ENCODE measurements at places on chromosomes 1 and 21.

- no peak for DNase-seq
Observed at GRCh38 chr1:87135329-87135712, 193.4 kb upstream of the LMO4 start.

GRCh38 chr21:44730028-44730395 lies 18.6 kb upstream of the TSPEAR start:
- no peak for DNase-seq

DNA sequence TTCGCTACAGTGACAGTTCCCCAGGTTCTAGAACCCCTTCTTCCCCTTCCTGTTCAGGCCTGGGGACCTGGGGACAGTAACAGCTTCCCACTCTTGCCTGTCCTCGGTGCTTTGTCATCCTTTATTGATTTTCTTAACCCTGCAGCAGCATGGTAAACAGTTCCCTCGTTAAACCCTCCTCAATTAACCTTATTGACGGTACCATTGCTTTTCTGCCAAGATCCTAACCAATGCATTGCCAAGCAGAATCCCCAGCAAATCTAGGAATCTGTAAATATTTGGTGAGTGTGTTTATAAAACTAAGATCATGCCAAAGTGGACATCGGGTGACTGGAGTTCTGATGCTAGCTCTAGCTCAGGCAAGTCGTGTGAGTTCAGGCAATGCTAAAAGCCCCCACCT lies 99.6 kb upstream of the KAZN start:
- no peak for DNase-seq

DNA sequence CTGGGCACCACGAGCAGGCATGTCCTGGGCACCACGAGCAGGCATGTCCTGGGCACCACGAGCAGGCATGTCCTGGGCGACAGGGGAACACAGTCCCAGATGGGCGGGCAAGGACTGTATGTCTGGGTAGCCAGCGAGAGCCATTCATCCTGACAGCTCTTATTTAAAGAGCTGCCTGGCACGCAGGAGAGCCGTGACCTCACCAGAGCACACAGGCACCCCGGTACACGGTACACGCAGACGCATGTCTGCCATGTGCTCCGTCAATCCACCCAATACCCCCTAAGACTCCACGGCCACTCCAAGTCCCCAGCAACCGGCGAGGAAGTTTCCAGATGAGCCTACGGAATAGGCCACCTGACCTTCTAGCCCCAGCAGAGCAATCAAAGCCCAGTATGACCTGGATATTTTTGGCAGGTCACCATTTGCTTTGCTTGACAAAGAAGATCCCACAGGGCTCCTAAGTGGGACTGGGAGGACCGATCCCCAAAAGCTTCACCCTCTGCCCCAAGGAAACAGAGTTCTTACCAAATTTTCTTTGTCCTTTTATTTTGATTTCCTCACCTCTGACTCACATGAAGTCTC lies 51.7 kb downstream of the CASZ1 start:
- no peak for DNase-seq

DNA sequence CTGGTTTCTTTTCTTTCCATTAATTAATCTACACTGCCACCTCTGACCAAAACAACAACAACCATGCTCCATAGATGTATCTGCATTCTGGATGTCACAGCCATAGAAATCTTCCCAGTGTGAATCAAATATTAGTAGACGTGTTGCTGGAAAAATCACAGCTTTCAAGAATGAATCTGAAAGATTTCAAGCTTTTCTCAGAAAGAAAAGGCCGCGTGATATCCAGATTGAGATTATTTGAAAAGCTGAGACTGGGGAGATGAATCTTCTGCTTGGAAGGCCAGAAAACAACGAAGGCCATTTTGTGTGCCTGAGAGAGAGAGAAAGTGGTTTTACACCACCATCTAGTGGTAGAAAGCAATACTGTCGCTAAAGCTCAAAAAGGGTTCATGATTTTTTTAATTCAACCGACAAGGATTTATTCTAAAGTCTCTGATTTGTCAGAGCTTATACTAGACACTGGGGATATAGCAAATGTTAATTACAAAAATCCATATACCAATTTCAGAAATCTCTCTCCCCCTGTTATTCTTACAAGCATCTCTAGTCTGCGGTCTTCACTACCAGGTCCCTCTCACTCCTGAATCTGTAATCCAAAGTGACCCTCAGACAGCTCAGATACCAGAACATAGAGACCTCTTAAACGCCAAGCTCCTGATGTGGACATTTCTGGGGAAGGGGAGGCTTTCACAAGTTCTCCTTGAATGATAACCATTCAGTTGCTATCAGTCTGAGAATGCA lies 87.5 kb upstream of the SGIP1 start:
- no peak for DNase-seq

- no peak for DNase-seq
Observed at GRCh38 chr1:201460814-201461644, 8.0 kb downstream of the PHLDA3 start.

DNA sequence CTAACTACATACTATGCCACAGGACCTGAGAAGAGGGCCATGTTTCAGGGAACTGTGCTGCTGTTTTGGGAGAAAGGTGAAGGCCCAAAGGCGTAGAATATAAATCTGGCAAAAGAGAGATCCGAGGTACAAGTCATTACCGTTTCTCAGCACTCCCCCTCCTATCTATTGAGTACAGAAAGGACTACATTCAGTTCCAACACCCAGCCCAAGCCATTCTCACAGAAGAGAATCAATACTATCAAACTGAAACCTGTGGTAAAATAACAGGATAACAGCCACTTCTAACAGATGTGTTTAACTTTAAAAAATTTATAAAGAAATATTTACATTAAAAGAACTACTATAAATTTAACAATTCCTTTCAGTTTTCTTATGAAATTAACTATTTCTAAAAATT lies 7.8 kb downstream of the AHCTF1 start:
- no peak for DNase-seq

DNA sequence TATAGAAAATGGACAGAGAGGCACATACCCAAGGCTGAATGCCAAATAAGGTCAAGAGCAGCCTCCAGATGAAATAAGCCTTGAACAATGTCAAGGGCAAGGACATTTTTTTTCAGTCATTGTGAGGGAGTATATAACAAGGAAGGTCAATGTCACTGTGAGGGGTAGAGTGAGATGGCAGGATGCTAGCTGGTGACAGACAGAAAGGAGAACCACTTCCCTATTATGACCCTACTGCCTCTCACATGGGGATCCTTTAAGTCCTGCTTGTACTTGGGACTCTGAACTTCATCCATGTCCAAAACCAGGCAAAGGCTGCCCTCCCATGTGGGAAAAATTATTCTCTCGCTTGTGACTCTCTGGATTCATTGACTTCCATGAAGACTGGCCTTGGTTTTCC lies 119.5 kb upstream of the COA6 start:
- DNase-seq, result no peak

DNA sequence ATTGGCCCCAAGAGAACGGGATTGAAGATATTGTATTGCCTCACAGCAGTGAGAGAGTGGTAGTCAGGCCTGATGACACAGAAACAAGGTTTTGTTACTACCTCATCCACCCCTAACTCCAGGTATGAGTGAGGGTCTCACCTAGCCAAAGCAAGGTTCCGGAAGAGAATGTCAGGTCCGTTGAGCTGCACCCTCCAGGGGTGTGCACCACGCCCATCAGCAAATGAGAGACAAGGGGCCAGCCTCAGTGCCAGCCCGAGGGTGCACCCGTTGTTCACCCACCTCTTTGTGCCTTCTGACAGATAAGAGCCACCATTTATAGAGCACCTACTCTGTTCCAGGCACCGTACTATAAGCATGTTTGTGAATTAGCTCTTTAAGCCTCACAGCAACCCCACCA lies 121.9 kb upstream of the IPO9 start:
- DNase-seq, result no peak

GRCh38 chr1:63721531-63722189 lies 52.2 kb upstream of the ROR1 start:
- no peak for DNase-seq

DNA sequence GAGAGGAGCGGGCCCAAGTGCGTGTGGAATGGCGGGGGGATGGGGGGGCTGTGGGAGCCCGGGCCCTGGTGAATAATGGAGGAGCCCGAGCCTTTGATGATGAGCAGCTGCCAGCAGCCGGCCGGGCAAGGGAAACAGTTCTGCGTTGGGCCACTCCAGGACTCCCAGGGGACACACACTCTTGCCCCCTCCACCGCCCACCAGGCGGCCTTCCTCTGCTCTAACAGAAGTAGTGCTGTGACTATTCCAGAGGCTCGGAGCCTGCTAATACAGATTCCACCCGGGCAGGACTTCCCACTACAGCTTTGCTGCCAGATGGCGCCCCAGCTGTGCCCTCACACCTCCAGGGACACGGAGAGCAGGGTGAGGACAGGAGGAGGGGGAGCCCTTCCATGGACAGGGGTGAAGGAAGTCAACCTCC lies 48.2 kb upstream of the LRP8 start:
- no peak for DNase-seq

- no peak for DNase-seq
Observed at GRCh38 chr1:104825401-104825800, 1075.7 kb downstream of the AMY1C start.

- no peak for DNase-seq
Observed at GRCh38 chr1:16032388-16033102, 10.7 kb downstream of the CLCNKA start.

- DNase-seq, result no peak
Observed at GRCh38 chr1:204621396-204621795, 64.1 kb downstream of the LRRN2 start.

DNA sequence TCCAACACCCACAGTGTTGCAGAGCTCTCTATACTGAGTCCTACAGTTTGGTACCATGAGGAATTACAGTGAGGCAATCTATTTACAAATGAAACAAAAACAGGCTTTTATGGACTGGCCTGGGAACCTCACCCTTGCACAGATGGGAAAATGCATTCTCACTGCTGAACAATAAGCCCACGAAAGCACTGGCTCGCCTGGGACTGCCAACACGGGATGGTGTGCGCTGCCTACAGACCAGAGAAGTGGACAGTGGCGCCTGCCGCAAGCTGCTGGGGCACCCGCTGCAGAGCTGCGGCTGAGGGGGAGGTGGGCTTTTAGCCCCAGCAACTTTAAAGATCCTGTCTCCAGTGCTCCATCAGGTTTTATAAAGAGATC lies 28.5 kb upstream of the ABCG1 start:
- no peak for DNase-seq

- no peak for DNase-seq
Observed at GRCh38 chr1:28104866-28105467, 16.6 kb upstream of the EYA3 start.

DNA sequence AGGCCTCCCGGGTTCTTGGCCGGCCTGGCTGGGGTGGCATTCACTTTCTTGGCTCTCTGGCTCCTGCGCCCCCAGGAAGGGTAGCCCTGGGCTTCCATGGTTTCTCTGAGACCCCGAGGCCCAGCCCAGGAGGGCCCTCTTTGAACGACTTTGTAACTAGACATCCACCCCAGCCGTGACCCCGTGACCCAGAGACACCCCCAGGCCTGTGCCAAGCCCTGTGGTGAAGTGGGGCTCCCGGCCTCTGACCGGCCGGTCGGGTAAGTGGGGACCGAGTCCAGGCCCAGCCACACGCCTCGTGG lies 64.0 kb downstream of the COL18A1 start:
- no peak for DNase-seq

DNA sequence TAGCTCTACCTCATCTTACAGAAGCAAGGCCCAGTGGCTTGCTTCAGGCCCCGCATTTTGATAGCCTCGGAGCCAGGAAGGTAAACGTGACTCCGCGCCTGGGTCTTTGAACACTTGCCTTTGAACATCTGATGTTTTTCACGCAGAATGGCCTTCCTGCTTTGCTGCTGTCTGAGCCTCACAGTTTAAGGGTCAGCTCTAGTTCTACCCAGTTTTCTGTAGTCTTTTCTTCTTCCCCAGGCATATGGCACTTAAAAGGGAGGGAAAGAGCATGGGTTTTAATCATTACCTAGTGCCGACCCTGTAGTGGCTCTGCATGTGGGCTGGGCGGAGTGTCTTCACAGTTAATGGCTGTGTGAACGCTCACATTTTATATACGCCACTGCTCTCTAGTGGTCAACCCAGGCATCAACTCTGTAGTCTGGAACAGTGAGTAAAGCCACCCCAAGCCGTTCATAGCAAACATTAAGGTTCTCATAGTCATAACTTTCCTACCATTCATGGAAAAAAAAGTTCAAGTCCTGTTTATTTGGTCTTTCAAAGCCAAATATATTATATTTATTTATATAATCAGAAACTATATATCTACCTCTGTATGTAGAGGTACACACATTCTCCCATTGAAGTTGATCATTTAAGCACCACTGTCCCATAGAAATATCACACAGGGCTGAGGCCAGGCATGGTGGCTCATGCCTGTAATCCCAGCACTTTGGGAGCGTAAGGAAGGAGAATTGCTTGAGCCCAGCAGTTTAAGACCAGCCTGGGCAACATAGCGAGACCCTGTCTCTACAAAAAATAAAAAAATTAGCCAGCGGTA lies 78.1 kb downstream of the IER5 start:
- peak; percentile 51 for DNase-seq

- DNase-seq, result no peak
Observed at GRCh38 chr1:167923324-167924056, 9.6 kb upstream of the ADCY10 start.

- DNase-seq, result no peak
Observed at GRCh38 chr21:16071761-16072160, 342.0 kb downstream of the USP25 start.

DNA sequence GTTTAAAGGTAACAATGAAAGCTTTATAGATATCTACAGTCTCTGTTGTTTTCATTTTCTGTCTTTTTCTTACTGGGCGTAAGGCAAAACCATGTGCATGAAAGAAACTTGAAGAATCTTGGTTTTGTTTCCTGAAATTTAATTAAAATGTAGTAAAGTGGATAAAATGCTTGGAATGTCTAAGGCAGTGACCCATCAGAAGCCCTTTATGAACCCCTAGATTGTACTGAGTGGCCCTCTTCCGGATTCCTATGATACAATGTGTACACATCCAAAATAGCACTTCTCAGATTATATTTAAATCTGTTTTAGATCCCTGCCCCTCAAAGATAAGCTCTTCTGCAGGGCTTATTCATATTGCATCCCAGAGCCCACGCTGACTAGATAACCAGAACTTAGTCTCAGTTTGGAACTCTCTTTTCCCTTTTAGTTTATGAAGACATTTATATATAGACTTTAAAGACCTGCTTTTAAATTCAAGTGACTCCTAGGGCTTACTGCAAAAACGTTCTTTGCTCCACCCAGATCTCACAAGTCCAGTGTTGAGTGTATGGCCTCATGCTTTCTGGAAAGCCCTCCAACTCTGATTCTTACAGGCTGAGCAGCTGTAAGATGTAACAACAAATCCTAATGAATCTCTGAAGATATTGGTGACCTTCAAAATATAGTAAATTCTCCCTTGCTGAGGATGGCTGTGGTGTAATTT lies 142.9 kb downstream of the LRRC7 start:
- no peak for DNase-seq

GRCh38 chr1:228316589-228317387 lies 89.8 kb downstream of the TRIM11 start:
- DNase-seq, result no peak

DNA sequence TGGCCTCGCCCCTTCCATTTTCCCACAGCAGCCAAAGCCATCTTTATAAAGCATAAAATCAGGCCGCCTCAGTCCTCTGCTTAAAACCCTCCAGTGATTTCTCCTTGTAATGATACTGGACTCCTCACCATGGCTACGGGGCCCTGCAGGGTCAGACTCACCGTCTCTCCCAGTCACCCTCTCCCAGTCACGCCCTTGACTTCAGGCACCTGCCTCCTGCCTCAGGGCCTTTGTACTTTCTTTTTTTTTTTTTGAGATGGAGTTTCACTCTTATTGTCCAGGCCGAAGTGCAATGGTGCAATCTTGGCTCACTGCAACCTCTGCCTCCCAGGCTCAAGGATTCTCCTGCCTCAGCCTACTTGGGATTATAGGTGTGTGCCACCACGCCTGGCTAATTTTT lies 47.8 kb downstream of the PIK3CD start:
- no peak for DNase-seq

All from stimulated activated CD8-positive, alpha-beta memory T cell treated with anti-CD3 and anti-CD28 coated beads, Interleukin-7, amount 100 ng/mL, for 4 hours (primary cell).